ENCODE measurements at places on chromosomes 1 and 21.

DNA sequence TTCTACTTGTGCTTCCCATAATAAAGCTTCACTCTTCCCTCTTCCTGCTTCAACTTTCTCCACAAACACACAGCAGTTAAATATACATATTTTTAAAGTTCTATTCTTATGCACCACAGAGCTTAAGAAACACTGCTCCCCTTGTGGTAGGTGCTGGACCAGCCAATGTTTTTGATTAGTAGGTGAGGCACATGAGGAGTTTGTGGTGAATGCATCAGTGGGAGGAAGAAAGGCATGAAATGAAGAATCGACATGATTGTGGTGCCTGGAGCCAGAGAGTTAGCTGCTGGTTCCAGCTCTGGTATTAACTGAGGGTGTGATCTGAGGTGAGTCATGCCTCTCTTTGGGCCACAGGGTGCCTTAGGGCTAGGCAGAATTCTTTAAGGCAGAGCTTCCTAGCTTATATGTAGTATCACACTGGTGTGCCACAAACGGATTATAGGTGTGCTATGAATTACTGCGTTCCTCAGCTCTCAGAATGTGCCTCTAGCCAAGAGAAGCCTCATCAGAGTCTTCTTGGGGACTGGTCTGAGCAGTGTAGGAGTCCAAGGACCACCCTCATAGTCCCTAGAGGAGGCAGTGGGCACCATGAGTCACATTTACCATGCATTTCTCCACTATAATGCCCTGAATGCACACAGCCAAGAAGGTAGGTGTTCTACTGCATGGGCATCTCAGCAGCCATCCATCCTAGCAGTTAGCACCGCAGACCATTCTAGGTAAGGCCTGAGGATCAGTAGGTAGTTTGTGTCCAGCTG, 97.4 kb upstream of the SGIP1 start:
- DNase-seq, result no peak

- no peak for DNase-seq
These were observed 267.8 kb upstream of the RUNX1 start for GRCh38 chr21:35316933-35317332.

DNA sequence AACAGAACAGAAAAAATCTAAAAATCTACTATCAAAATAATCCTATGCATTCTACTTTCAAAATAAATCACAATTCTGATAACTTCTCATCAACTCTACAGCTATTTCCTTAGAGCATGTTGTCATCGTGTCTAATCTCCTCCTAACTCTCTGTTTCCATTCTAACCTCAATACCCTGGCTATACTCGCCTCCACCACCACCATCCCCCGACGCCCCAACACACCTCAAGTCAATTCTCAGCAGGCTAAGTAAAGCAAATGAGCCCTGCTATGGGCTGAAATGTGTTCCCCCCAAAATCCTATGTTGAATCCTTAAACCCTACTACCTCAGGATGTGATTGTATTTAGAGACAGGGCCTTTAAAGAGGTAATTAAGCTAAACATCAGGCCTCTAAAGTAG, 34.6 kb downstream of the NRDC start:
- no peak for DNase-seq

DNA sequence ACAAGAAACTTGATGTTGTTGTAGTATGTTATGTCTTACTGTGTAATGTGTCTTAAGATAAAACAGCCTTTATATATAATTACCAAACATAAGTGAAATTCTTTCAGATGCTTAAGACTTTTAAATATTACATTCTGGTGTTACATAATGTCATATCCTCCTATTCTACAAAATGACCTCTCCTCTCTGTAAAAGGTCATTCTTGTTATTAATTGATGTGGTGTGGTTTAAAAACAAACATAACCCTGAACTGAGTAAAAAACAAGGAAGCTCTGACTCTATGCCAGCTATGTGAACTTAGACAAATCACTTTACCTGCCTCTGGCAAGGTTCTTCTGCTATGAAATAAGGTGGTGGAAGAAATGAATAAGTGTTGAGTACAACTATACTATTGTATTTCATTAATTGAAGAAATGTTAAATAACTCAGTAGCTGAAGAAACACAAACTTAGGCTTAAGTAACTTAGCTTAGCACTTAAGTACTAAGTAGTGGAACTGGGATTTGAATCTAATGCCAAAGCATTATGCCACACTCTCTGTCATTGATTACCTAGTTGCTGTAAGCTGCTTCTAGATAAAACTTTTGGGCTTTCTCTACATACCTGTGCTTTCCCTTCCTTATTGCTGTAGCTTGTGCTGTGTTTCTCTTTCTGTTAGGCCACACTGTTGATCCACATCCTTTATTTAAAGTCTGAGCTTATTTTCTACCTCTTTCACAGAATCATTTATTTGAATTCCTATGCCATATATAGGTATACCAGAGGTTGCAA, 859 bp upstream of the ANGPTL1 start:
- DNase-seq, result no peak

DNA sequence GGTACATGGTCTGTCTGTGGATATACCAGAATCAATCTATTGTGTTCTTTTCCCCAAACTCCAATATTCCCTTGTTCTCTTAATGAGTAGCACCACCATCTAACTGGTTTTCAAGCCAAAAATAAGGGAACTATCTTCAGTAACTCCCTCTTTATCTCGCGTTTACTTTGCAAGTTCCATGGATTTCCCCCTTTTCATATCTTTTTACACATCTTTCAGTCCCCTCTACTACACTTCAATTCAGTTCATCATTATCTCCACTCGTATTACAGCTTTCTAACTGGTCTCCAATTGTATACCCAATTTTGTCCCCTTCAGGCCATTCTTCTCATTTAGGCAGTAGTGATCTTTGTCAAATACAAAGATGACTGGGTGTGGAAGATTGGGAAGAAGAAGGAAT, 4.1 kb upstream of the TMCO1 start:
- DNase-seq, result no peak

Measured in DMS153 (cell line).